Activated naive CD4-positive, alpha-beta T cell treated with Interleukin-2 at 50 U/mL for 16 hours (primary cell): ENCODE measurements at places on chromosomes 7 and 10.
A peak's percentile ranks its signal among the peaks of the same experiment; 100 is the strongest.

DNA sequence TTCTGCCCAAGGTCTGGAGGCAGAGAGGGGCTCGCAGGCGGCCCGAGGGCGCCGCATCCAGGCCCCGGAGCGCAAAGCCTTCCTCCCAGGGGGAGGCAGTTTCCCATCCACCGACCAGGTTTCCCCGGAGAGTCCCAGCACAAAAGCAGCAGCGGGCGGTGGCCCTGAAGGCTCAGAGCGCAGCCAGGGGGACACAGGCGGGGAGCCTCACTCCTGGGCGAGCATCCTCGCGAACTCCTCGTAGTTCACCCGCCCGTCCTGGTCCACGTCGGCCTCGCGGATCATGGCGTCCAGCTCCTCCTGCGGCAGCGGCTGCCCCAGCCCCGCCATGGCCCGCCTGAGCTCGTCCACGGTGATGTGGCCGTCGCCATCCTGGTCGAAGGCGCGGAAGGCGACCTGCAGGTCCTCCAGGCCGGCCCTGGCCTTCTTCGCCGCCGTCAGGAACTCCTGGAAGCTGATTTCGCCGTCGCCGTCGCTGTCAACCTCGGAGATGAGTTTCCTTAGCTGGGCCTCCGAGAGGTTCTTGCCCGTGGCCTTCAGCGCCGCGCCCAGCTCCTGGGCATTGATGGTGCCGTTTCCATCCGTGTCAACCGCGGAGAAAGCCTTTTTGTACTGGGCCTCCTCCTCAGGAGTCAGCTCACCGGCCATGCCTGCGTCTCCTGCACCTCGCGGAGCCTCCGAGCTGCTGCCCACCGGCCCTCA, 428 bp downstream of the CALML5 start:
- DNase-seq = no peak

DNA sequence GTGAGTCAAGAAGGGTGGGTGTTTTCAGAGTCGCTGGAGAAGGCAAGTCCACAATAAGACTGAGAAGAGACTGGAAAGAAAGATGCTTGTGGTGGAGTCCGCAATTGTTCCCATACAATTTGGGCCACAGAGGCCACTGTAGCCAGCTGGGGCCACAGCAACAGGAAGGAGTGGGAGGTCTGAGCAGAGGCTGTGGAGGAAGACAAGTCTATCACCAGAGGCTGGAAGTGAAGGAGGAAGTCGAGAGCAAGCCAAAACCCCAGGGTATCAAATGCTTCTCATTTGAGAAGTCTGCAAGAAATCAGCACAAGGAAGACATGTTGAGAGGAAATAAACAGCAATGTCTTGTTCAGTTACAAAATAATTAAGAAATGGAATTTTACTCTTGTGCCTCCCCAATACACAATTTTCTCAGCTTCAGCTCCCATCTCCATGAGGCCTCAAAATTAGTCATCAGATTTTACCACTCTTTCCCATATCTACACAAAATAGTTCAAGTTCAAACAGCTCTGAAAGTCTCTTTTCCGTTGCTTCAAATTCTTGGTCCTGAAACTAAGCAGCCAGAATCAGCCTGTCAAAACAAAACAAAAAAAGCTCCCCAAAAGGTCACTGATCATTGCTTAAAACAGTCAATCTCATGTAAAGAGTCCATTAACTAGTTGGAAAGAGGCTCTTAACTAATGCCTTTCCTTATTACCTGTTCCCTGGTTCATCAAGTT, 31.6 kb downstream of the SLC16A12 start:
- DNase-seq = no peak

DNA sequence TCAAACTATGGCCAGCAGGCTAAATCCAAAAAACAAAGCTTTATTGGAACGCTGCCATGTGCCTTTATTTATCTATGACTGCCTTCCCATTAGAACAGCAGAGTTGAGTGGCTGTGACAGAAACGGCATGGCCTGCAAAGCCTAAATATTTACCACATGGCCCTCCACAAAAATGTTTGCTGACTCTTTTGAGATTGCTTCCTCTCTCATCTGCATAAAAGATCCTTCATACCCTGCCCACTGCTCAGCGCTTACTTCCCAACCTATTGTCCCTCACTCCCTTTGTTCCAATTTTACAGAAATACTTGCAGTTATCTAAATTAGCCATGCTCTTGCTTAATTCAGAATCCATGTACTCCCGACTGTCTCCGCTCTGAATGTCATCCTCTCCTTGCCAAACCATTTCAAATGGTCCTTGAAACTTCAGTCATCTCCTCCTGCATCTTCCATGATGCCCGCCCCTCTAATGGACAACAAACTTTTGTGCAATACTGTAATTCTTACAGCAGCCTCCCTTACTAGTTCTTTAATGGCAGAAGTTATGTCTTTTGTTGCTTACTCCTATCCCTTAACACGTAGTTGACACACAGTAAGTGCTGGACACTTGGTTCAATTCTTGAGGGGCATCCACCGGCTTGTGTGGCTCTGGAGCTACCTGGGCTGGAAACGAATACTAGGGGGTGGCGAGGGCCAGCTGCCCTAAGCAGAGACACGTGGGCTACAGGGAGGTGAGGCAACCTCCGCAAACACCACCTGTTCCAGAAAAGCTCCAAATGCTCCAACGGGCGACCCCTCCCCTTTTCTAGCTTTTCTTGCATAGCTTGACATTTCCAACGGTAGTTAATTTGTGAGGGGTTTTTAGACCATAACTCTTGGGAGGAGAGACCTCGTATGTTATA, 832 bp downstream of the XRCC2 start:
- DNase-seq = no peak

- no peak for DNase-seq
Observed at GRCh38 chr10:83469728-83470331, 669.5 kb upstream of the GHITM start.

- DNase-seq = no peak
Observed at GRCh38 chr7:1466524-1467271, 7.4 kb upstream of the MICALL2 start.

DNA sequence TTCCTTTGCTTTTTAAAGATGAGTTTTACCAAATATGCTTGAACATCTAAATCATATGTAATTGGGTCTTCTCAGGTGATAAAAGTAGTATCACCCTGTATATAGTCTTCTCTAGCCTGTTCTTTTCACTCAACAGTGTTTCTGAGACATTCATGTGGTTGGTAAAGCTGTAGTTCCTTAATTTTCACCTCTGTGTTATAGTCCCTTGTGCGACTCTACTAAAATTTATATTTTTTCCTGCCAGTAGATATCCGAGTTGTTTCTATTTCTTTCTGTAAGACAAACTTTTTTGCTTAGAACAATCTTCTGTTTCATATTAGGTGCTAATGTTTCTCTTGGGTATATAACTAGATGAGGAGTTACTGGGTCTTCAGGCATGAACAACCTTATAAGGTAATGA, 35.6 kb downstream of the SYPL1 start:
- DNase-seq = no peak

GRCh38 chr7:133478591-133479135, 225.8 kb downstream of the EXOC4 start:
- DNase-seq = no peak

GRCh38 chr10:79552143-79552542, 8.1 kb downstream of the SFTPA2 start:
- DNase-seq = no peak

DNA sequence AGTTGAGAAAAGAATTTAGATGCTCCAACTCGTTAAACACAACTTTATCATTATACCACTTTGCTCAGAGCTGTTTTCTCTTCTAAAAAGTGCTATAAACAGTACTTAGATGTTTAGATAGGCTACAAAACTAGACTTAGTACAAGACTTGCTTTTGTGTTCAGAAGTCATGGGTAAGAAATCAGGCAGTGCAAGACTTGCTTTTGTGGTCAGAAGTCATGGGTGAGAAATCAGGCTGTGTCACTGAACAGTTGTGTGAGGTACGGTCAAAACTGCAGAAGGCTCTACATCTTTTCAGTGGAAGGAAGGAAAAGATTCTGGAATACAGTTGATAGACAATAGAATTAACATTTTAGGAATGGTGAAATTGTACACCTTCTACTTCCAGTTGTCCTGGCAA, 239.7 kb downstream of the DNAJB9 start:
- DNase-seq = no peak

DNA sequence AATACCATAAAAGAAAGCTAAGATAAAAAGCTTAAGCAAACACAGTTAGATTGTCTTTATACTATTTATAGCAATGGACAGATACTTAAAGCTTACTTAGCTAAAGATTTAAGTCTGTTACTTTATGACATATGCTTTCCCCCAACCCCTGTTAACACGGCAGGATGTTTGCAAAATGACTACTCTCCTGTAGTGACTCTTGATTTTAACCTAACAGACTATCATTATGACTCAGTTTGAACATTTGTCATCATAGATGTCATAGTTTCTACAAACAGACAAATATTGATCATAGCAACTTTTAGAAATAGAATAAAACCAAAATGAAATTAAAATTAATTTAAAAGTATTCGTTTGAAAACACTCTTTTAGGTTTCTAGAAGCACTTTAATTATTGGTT, 7.8 kb upstream of the COMMD3 start:
- DNase-seq = peak; percentile 20

DNA sequence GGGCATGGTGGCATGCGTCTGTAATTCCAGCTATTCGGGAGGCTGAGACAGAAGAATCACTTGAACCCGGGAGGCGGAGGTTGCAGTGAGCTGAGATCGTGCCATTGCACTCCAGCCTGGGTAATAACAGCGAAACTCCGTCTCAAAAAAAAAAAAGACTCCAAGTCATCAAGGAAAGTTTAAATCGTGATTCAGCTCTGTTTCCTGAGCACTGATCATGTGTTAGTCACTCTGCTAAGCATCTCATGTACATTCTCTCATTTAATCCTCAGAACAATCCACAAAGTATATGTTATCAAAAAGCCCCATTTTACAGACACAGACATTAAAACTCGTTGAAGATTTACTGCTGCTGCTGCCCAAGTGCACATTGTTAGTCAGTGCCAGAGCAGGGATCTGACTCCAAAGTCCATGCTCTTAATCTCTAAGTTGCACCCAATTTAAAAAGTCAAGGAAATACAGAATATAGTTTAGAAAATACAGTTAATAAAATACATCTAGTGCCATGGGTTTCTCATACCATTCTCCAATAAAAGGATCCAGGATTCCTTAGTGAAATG, 6.2 kb downstream of the PIK3AP1 start:
- DNase-seq = no peak

DNA sequence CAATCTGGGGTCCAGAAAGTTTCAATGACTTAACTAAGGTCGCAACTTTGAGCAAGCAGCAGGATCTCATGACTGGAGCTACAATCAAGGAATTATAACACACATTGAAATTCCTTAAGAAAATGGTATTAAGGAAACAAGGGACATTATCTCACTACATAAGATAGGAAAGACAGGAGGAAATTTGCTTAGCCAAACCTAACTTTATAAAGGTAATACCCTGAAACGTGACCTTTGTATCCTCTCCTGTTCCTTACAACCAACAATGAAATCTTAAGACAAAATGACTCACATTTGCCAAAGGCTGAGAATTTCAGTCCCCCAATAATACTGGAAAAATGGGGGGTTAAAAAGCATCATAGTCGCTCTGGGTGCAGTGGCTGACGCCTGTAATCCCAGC, 218.9 kb upstream of the LYZL1 start:
- DNase-seq = no peak

DNA sequence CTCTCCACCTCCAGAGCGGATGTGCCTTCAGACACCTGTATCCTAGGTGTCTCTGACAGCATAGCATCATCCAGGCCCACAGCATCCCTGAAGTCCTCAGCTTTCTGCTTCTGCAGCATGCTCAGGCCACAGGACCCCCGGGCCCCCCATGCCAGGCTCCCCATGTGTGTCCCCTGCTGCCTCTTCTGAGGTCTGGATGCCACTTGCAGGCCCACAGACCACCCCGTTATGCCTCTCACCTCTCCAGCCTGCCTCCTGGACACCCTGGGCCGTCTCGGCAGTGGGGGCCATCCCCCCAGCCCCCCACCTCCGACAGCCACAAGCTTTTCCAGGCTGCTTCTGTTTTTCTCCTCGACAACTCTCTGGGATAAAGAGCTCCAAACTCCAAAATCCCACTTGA, 84.4 kb downstream of the WNT2 start:
- DNase-seq = no peak

DNA sequence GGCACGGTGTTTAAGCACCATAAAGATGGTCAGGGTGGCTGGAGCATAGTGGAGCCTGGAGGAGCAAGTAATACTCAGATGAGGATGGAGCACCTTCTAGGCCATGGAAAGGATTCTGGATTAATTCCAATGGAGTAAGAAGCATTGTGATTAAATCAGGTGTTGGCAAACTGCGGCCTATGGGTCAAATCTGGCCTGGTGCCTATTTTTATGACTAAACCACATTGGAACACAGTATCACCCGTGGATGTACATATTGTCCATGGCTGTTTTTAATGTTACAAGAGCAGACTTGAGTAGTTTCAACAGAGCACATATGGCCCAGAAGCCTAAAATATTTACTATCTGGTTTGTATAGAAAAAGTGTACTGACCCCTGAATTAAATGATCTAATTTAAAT, 49.9 kb upstream of the TMEM248 start:
- no peak for DNase-seq

- no peak for DNase-seq
Observed at GRCh38 chr10:533186-533585, 156.3 kb downstream of the DIP2C start.

DNA sequence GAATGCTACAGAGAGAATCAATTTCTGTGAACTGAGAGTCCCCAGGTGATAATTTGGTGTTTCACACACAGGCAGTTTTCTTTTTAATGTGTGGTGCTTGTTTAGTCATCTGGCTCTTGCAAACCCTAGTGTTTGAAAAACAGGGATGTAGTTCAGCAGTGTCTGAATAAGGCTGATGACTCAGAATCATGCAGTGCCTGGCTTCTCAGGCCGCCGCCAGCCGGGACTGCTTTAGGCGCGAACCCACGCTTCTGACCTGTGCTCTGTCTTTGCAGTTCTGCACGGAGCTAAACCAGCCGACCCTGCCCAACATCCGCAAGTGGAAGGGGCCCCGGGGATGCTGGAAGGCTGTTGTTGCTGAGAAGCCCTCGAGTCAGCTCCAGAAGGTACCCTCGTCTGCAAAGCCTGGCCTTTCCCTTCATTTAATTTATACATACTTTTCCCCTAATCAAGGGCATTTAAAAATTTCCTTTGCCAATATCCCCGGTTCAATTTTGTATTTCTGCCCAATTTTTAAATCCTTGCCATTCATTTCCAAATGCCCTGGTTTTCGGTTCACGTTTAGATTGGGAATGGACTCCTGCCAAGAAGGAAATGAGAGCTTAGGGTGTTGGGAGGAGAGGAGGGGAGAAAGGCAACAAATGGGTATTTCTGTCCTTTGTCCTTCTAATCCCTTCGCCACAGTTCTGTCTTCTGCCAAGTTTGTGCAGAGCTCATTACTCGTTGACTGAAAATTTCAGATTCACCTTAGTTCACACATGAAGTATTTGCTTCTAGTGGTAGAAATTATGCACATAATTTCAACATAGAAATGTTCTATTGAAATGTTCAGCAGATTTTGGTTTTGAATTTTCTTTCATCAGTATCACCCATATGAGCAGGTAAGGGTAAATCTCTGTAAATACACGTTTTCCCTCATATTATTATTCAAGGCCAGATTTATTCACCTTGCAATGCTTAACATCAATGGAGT, 108.5 kb upstream of the ANLN start:
- peak; percentile 14 for DNase-seq

GRCh38 chr7:122413339-122413738, 108.8 kb upstream of the FEZF1 start:
- DNase-seq = no peak

- DNase-seq = no peak
Observed at GRCh38 chr7:40644454-40645188, 509.8 kb downstream of the SUGCT start.
